ENCODE measurements at places on chromosomes 4 and X.

DNA sequence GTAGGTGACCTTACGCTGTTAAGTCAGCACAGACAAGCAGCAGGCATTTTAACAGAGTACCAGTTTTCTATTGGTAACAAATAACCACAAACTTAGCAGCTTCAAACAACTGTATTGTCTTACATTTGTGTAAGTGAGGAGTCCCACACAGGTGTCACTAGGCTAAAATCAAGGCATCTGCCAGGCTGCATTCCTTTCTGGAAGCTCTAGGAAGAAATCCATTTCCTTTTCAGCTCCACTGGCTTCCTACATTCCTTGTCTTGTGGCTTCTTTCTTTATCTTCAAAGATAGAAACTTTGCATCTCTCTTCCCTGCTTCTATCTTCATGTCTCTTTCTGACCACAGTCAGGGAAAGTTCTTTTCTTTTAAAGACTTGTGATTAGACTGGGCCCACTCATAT, 139.9 kb downstream of the TMEM144 start:
- no peak for DNase-seq

DNA sequence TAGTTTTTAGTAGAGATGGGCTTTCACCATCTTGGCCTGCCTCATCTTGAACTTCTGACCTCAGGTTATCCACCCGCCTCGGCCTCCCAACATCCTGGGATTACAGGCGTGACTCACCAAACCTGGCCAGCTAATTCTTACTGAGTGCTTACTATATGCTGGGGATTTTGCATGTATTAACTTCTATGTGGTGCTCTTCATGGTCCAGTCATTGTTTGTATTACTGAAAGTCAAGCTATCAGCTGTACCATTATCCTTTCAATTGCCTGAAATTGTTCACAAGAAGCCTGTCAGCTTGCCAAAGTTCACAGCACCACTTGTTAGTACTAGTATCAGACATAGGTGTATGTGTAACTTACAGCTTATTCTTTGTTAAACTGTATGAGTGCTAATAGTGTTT, 1272.1 kb downstream of the ARAP2 start:
- no peak for DNase-seq

- DNase-seq: no peak
Measured at GRCh38 chr4:125727931-125728330, 413.2 kb downstream of the FAT4 start.

- DNase-seq: no peak
Measured at GRCh38 chr4:81919223-81919622, 447.5 kb upstream of the RASGEF1B start.

DNA sequence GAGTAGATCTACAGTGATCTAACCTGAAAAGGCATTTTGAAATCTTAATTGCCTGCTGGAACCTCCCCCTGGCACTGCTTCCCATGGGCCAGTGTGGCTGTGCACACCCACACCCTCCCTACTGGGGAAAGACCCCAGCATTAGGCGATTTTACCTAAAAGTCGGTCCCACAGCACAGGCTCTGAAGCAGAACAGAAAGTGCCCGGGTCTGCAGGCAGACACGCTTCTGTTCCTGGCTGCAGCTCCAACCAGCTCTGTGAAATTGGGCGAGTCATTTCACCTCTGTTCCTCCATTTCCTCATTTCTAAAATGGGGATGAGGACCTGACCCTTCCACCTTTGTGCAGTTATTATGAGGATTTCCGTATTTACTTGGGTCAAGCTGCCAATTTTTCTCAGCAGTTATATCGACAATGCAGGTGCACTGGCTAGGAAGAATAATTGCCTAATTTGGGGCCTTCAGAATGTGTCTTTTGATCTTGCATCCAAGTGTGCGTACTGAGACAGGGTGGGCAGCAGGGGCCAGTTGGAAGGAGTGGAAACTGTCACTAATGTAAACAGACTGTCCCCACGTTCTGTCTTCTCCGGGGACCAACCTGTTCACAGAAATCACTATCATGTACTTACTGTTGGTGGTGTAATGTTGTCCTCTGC, 7.1 kb downstream of the KLF3 start:
- DNase-seq: no peak

GRCh38 chrX:155127465-155127864, 56.2 kb downstream of the BRCC3 start:
- no peak for DNase-seq

DNA sequence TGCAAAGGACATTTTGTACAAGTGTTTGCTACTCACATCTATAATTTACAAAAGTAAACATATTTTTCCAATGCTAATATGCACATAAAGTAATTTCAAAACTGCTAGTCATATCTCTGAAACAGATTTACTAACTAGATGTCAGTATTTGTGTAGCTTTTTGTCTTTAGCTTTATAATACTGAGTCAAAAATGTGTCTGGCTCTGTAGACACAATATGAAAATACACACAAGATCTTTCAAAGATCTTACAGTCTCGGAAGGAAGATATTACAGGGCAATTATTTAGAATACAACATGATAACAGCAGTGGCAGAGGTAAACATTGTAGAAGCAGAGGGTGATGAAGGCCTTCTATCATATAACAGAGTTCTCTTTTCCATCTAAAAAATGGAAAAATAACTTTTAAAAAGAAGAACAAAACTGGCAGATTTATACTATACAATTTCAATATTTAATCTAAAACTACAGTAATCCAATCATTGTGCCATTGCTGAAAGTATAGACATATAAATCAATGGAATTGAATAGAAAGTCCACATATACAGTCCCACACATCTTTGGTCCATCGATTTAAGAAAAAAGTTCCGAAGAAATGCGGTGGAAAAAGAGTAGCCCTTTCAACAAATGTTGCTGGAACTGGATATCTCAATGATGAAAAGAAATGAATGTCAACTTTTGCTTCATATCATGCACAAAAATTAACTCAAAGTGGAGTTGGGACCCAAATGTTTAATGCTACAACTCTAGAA, 29.4 kb downstream of the ARAP2 start:
- DNase-seq: no peak

- no peak for DNase-seq
Measured at GRCh38 chr4:48380583-48381167, 39.3 kb downstream of the SLAIN2 start.

- no peak for DNase-seq
Measured at GRCh38 chr4:149823769-149824221, 8.2 kb upstream of the IQCM start.

GRCh38 chrX:29541038-29541437, 674.3 kb upstream of the MAGEB2 start:
- DNase-seq: no peak

DNA sequence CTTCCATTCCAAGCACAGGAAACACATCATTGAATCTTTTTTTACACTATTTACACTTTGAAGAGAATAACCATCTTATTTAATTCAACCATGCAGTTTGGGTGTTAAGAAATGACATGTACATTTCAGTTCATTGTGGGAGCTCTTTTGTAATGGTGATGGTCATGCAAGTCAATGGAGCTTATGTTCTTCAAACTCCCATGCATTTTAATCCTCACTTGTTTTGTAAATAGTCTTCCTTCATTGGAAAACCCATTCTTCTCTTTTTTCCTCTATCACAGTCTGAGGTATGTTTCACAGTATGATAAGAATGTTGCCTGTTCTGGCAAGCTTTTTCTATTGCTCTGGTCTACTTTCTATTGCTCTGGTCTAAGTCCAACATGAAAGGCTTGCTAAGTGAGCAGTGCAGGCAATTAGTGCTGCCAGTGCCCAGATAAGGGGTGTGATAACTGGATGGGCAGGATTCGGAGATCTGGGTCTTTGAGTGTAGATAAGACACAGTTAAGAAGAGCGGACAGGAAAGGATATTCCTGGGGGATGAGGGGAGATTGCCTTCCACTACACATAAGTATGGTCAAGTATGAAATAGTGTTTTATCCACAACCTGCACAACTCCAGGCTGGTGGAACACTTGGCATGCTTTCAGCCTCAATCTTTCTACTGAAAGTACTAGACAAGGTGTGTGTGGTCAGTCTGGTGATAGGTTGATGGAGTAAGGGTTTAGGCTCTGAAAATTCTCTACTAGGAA, 17.1 kb downstream of the AFP start:
- no peak for DNase-seq

GRCh38 chrX:97168646-97169045, 284.9 kb downstream of the RPA4 start:
- no peak for DNase-seq

DNA sequence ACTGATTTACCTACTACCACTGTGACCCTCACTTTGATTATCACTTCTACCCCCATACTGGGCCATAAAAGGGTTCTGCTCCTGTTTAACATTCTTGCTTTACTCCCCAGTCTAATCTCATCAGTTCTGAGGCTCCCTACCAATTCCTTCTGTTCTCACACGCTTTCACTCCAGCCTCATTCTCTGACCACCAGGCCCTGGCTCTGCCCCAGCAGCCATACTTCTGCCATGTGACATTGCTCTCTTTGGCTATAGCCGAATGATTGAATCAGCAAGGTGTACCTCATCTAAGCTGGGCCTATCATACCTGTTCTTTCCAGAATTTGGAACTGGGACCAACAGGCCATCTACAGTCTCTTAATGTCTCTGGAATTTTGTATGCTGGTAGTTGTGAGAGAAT, 14.4 kb upstream of the ELF2 start:
- no peak for DNase-seq

DNA sequence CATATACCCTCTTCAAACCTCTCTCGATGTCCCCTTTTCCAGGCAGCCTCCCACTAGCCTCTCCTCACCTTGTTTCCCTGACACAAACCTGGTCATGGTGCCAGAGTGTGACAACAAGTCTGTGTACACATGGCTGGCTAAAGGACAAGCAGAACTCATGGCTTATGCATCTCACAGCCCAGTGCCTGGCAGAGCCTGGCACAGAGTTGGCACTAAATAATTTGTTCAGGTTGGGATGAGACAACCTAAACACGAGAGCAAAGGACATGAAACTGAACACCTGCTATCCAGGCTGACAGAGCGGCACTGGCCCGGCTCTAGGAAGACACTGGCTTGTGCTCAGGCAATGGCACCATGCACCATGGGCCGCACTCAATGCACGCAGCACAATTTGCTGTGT, 48.2 kb upstream of the FGFBP2 start:
- DNase-seq: no peak

DNA sequence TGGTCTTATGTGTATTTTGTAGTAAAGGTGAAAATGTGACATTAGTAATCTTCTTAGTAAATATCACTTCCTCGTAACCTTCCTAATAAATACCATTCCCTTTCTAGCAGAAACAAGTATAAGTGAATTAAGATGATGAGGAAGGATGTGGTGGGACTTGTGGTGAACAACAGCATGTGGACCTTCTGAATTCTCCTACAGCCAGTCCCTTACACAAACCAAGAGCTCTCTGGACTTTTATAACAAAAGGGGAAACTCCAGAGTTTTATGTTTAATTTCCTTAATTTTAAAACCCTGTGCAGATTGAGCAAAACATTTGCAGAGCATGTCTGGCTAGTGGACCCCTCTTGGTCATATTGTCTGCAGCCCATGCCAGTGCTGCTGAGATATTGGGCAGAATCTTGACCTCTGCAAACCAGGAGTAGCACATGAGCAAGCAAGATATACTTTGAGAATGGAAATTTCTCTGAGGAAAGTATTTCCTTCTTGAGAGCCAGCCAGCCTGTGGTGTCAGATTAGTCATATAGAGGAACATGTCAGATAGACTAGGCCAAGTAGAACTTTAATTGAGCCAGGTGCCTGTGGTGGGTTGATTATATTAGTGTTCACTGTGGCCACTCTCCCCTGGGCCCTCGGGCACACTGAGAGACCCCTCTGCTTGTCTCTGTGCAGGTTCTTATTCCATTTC, 328.2 kb downstream of the DKK2 start:
- DNase-seq: no peak

- DNase-seq: no peak
Measured at GRCh38 chrX:19174401-19175025, 52.2 kb upstream of the ADGRG2 start.

Data from SHP77 treated with DMSO at 0.1 percent for 48 hours (cell line).